ENCODE measurements at places on chromosomes 6 and 20.

DNA sequence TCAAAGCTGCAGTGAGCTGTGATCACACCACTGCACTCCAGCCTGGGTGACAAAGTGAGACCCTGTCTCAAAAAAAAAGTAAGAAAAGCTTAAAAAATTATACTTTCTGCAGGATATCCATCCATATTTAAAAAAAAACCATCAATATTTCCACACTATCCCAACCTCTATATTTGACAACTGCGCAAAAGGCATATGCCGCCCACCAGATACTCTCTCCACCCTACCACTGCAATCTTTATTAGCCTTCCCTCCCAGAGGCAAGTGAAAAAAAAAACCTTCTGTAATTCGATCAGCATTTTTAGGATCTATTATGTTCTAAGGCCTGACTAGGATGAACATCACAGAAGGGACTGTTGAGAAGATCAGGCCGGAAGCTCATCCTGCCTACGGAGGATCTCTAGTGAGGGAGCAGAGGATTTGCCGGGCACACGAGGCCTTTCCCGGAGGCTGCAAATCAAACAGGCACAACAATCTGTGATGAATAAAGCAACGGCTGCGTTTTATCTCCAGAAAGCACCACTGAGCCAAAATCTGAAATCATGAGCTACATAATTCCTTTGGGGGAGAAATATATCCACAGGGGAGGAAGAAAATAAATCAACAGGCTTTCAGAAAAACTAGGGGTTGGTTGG, 65.9 kb downstream of the GFOD1 start:
- DNase-seq, result no peak

GRCh38 chr6:149888093-149888492, 9.8 kb downstream of the RAET1E start:
- no peak for DNase-seq

DNA sequence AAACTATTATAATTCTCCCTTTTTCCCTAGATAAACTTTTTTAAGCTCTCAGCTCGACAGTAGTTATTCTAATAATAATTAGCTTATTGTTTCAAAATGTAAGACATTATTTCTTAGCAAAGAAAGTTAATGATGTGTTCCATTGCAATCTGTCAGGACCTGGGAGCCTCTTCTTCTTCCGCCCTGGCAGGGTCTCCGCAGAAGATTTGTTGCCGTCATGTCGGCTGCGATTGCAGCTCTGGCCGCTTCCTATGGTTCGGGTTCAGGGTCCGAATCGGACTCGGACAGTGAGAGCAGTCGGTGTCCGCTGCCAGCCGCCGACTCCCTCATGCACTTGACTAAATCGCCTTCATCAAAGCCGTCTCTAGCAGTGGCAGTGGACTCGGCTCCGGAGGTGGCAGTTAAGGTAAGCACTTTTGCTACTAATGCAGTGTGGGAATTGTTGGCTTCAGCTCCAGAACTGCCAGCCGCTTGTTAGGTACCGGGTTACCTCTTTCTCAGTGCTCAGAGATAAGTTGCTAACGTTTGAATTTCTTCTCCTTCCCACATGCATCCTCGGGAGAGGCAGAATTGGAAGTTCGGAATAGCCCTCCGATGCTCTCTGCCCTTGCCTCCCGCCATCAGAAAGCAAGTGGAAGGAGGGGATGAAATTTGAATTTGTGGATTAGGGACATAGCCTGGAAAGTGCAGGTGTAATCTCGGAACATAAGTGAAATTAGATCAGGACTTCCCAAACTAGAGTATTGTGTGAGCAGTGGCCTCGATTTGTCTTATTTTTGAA, at the start of gene CDC40:
TSS of gene CDC40 (plus strand) at position 200 of the 781 bp plus-strand sequence. CDS start at position 218, 18 bp downstream.
- peak; percentile 71 for DNase-seq

DNA sequence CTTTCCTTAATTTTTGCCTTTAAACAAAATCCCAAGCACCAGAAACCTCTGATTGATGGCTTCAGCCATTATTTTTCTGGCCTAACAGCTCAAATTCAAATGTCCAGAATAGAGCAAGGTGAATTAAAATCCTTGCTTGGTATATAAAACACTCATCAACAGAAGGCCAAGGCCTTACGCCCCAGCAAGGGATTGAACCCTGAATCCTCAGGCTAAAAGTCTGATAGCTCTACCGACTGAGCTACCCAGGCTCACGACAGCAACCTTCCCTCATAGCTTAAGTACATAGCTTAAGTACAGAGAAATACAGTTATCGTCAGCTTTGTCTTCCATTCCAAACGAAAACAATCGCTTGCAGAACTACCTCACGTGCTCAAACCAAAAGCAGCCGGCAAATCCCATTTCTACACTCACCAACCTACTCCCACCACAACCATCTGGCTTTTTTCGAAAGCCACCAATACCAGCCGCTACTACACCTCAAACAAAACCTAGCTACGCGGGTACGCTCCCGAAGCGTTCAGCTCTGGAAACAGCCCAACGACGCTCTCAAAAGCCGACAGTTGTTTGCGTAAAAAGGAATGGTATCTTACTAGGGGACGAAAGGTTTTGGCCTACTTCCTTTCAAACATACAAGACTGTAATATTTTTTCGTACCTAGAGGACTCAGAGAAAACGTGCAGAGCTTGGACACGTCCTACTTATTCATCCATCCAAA, 167.5 kb downstream of the GPX5 start:
- no peak for DNase-seq

DNA sequence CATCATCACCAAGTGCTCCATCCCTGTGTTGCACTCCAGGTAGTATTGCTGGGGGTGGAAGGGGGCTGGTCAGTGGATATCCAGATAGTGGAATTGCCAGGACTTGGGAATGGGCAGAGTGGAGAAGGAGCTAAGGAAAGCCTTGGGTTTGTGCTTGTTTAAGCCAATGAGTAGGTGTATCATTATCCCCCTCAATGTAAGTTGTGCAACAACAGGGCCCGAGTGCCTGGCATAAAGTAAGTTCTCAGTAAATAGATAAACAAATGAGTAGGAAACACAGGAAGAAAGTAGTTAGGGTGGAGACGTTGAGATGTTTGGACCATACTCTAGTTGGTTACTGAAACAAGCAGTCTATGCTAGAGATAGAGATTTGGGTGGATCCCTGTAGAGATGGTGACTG, 9.8 kb downstream of the CCND3 start:
- DNase-seq, result no peak

DNA sequence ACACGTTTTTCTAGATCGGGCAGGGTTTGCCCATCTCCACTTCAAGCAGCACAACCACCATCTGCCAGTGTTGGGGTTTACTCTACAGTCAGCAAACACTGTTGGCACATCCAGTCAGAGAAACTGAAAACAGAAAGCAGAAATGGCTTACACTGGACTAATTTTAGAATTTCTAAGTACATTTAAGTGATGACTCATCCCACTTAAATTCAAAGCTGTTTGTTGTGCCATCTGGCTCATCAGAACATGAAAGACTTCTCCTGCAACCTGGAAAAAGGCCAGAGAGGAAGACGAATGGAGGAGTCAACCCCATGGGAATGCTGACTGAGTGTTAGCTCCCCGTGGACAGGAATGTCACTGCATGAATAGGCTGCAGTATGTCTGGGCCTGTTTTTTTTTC, 21.8 kb downstream of the FAM209B start:
- DNase-seq, result no peak

DNA sequence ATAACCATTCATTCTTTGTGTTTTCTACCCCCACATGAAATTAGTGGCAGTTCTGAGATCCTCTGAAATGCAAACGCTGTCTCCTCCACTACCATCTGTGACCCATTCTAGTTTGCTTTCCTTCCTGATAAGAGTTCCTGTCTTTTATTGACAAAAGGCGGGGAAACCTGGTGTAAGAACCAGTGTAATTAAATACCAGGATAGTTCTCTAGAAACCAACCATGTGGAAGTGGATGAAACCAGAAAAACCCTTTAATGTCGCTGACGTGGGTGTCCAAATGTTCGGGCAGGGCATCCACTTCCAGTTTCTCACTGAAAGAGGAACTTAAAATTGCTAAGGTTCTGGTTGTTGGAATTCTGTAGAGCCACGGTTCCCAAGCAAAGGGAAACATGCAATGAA, 79.1 kb downstream of the TNFRSF21 start:
- DNase-seq, result no peak

- DNase-seq, result peak; percentile 92
Observed at GRCh38 chr6:35370124-35370741, 27.9 kb downstream of the PPARD start.

GRCh38 chr6:158717341-158718330, 67.8 kb downstream of the SYTL3 start:
- DNase-seq, result no peak

- DNase-seq, result no peak
Observed at GRCh38 chr6:24358219-24358821, 461 bp upstream of the DCDC2 start.

DNA sequence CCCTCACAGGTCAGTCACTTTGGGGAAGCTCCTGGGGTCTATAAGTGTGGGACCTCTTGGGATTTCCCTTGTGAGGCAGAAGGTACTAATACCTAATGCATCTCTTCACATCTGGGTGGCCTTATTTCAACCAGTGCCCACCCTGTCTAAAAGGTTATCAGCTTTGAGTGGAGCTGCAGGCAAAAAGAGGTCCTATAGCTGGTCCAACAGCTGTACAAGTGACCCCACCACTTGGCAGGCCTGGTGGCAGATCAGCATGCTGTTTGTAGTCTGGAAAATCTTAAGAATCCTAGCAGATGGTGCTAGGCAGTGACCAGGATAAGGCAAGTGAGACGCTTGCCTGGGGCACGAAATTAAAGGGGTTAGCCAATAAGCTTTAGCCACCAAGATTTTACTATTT, 51.6 kb upstream of the GTSF1L start:
- DNase-seq, result peak; percentile 25

GRCh38 chr20:35899064-35899463, 55.2 kb downstream of the SCAND1 start:
- DNase-seq, result no peak

- no peak for DNase-seq
Observed at GRCh38 chr6:56385981-56386593, 138.7 kb upstream of the COL21A1 start.

DNA sequence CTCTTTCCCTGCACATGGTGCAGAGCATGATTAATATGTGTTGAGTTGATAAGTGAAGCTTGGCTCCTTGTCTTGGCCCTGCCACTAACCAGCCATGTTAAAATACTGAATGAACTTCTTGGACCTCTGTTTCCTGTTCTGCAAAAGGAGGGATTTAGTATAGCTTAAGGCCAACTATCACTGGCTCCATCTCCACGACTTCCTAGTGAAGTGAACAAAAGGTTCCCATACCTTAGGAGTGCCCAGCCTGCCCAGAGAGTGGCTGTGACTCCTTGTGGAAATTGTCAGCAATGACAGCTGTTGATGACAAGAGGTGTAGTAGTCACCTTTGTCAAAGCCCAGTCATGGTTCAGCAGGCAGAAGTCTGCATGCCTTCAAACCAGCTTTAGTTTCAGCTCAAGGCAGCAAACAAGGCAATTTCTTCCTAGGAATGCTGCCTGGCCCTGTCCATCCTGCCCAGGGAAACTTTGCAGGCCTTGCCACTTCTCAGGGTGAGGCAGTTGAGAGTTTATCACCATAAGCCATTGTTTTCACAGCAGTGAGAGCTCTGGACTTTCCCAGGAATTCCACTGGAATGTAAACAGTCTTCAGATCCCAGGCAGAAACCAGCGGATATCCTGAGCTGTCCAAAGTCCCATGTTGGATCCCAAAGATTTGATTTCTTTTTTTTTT, 169.7 kb upstream of the TNFAIP3 start:
- DNase-seq, result no peak

GRCh38 chr20:52180180-52180840, 11.3 kb downstream of the ZFP64 start:
- no peak for DNase-seq

GRCh38 chr6:11427723-11428245, 109.8 kb upstream of the TMEM170B start:
- DNase-seq, result no peak

DNA sequence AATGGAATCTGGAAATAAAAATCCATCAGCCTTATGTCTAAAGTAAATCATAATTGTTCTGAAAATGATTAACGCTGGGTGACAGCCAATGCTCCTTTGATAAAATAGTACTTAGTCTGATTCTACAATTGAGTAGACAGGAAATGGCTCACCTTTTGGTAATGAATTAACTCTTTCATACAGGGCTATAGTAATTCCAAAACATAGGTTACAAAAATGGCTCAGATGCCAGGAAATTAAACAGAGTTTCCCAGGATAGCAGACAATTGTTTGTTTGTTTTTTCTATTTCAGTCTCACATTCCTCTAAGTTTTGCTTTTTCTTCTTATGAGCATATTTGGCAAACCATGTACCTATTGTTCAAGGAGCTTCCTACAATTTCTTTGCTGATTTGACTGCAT, 257.2 kb upstream of the EPHA7 start:
- DNase-seq, result no peak

DNA sequence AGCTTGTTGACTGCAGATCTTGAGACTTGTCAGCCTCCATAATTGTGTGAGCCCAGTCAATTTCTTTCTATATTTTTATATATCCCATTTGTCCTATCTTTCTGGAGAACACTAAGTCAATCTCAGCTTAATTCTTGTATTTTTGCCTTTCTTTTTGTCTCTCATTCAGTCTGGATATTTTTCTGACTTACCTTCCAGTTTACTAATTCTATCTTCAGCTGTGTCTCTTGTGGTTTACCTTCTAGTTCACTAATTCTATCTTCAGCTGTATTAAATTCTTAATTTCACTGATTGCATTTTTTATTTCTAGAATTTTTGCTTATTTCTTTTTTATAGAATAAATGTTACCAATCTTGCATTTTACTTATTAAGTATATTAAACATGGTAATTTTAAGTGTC, 17.8 kb upstream of the RFX6 start:
- no peak for DNase-seq

DNA sequence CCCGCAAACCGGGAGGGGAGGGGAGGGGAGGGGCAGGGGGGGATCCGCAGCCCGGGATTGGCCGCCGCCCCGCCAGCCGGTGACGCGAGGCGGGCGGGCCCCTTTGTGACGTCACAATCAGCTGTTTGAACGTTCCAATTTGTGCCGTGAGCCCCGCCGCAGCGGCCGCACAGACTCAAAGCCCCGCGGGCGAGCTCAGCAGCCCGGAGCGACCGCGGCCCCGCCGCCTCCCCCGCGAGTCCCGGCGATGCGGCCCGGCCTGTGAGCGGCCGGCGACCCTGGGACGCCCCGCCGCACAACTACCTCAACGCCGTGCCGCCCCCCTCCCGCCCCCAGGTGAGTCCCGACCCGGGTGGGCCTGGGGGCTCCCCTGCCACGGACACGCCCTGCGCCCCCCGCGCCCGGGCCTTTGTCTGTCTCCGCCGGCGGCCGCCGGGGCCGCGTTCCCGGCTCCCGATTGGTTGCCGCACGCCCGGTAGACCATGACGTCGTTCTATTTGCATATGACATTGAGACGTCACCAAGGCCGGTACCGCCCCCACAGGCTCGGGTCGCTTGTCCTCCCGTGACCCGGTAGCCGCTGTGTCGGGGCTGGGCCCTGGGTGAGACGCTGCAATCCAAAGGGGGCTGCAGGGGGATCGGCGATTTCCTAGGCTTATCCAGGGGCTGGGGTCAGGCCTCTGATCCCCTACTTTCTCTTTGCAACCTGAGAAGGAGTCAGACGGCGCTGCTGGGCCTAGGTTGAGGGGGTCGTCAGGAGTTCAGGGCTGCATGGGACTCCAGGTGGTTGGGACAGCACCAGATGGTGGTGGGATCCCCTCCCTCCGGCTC, at the start of gene TP53INP2:
TSS of gene TP53INP2 (plus strand) at position 168 of the 831 bp plus-strand sequence. CDS start 4,396 bp downstream, outside the sequence.
- DNase-seq, result peak; percentile 97

GRCh38 chr6:142207265-142207877, 60.3 kb downstream of the VTA1 start:
- DNase-seq, result peak; percentile 50

- DNase-seq, result no peak
Observed at GRCh38 chr6:7812623-7813022, 86.7 kb downstream of the BMP6 start.

- peak; percentile 69 for DNase-seq
Observed at GRCh38 chr6:46217671-46218131, 46.9 kb upstream of the ENPP5 start.

- no peak for DNase-seq
Observed at GRCh38 chr6:163324326-163324687, 90.2 kb upstream of the QKI start.
